ENCODE measurements at places on chromosomes 11 and 22.

DNA sequence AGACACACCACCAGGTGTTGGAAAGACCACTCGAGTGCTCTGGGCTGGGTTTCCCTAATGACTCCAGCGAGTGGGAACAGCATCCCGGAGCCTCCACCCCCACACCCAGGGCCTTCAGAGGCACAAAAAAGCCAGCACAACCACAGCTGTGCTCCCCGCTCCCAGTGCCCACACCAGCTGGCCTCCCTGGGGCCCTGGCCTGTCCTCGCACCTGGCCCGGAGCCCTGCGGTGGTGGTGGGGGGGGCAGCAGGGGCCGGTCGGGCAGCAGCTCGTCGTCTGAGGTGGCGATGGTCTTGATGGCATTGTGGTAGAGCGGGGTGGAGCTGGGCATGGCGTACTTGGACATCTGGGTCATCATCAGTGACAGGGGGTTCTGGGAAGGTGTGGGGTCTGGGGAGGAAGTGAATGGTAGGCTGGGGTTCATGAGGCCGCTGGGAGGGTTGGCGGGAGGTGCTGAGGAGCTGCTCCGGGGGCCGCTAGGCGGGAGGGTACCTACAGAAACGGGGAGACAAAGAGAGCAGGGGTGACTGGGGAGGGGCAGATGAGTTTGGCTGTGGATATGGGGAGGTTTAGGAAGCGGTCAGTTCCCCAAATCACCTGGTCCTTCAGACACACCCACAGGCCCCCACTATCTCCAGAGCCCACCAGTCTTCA, 16.1 kb downstream of the CXCR5 start:
- peaks cover 38% of the 10 kb centered on the region for H3K36me3 ChIP-seq
- DNase-seq: no peak
- no peaks in the 10 kb centered on the region for H3K4me1 ChIP-seq
- no peak overlapping the region for H3K27ac ChIP-seq
- H3K4me3 ChIP-seq: no peak overlapping the region

DNA sequence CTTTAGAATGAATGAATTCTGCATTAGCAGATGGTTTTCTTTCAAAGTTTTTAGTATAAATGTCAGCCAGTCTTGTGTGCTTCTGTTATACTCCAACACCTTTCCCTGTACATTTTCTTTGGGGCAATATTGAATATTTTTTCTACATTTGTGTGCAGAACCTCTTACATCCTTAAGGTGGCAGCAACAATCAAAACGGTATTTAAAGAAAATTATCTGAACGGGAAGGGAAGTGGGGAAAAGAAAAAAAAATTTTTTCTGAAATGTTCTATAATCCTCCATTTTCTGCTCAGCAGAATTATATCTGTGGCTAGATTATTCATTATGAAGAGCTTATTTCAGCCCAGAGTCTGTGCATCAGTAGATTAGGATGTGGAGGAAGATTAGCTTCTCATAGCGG, 347.3 kb upstream of the RAG2 start:
- no peak overlapping the region for H3K4me3 ChIP-seq
- no peaks in the 10 kb centered on the region for H3K36me3 ChIP-seq
- no peak for DNase-seq
- no peak overlapping the region for H3K27ac ChIP-seq
- H3K27me3 ChIP-seq: no peaks in the 10 kb centered on the region
- no peaks in the 10 kb centered on the region for H3K4me1 ChIP-seq

GRCh38 chr11:66556086-66556485, 9.4 kb downstream of the ACTN3 start:
- no peak for DNase-seq
- H3K27ac ChIP-seq: no peak overlapping the region
- H3K36me3 ChIP-seq: no peaks in the 10 kb centered on the region
- no peaks in the 10 kb centered on the region for H3K4me1 ChIP-seq
- H3K27me3 ChIP-seq: peaks cover 16% of the 10 kb centered on the region
- H3K4me3 ChIP-seq: no peak overlapping the region

DNA sequence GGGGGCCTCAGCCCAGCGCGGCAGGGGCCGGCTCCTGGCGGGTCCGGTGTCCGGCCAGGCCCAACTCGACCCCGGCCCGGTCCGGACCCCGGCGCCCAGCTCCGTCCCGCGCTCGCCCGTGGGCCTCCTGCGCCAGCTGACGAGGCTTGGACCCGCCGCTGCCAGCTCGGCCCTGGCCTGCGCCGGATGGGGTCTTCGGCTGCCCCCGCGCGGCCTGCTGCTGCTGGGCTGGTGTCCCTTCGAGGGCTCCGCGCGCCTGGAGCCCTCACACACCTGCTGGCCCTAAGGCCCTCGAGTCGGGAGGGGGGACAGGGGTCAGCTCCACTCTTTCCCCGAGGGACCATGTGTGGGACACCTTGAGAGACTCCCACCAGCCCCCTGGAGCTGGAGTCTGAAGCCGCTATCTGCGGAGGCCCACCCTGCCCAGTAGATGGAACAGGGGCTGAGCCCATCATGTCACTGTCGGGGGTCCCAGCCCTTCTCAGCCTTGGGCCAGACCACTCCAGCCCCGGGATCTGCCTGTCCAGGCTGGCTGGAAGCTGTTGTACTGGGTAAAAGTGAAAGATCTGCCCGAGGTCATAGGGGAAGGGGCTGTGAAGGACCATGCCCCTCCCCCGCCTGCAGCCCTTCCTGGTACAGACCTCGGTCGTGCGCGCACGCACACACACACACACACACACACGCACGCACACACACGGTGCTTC, 768 bp upstream of the CDKN1C start:
- peak overlapping the region; percentile 22 for H3K4me3 ChIP-seq
- no peaks in the 10 kb centered on the region for H3K36me3 ChIP-seq
- H3K27me3 ChIP-seq: peaks cover 3% of the 10 kb centered on the region

DNA sequence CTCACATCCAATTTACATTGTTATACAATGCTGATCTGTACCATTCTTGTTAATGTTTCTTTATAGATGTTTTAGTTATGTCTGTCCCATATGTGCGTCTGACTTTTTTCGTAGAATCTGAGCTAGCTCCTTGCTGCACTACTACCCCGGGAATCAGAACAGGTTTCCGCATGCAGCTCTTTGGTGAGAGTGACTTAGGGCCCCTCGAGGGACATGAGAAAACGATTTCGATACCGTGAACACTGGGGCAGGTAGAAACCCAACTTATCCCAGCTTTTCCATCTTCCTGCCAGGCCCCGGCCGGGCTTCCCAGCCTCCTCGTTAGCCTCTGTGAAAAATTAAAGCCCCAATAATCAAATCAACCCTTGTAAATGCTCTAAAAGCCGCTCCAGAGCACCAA, 23.4 kb upstream of the PKNOX2 start:
- no peak overlapping the region for H3K4me3 ChIP-seq
- H3K4me1 ChIP-seq: no peaks in the 10 kb centered on the region
- H3K36me3 ChIP-seq: no peaks in the 10 kb centered on the region

GRCh38 chr11:27861706-27862430, 161.6 kb upstream of the BDNF start:
- no peaks in the 10 kb centered on the region for H3K36me3 ChIP-seq
- no peak overlapping the region for H3K27ac ChIP-seq
- DNase-seq: peak; percentile 95
- peaks cover under 1% of the 10 kb centered on the region for H3K27me3 ChIP-seq
- H3K4me1 ChIP-seq: peaks cover 2% of the 10 kb centered on the region
- H3K4me3 ChIP-seq: no peak overlapping the region

DNA sequence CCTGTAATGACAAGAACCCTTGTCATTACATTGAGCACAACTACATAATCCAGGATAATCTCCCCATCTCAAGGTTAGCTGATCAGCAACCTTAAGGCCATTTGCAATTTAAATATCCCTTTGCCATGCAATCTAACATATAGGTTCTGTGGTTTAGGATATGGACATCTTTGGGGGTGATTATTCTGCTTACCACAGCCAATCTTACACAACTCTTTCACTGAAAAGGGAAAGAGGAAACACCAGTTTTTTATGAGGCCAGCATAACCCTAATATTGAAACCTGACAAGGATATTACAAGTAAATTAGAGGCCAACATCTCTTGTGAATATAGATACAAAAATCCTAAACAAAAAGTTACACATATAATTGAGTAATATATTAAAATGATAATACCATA, 78.5 kb downstream of the CYP2R1 start:
- no peak overlapping the region for H3K27ac ChIP-seq
- H3K36me3 ChIP-seq: no peaks in the 10 kb centered on the region
- H3K4me3 ChIP-seq: no peak overlapping the region
- no peaks in the 10 kb centered on the region for H3K4me1 ChIP-seq

DNA sequence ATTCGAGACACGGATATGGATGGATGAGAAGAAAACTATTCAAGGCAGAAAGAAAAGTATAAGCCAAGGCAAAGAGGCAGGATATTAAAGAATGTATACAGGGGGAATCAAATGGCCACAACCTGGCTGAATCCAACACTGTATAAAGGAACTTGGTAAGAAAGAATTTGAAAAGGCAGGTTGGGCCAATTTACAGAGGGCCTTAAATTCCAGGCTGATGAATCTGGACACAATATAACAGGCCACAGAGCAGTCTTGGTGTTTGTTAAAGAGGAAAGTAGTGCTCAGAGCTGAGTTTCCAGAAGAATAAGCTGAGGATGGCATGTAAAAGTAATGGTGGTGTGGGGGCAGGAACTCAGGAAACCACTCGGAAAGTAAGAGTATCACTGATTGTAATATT, 72.3 kb upstream of the POU2AF2 start:
- no peaks in the 10 kb centered on the region for H3K27me3 ChIP-seq
- no peak overlapping the region for H3K4me3 ChIP-seq
- H3K27ac ChIP-seq: no peak overlapping the region
- no peaks in the 10 kb centered on the region for H3K36me3 ChIP-seq

- no peak overlapping the region for H3K4me3 ChIP-seq
- no peaks in the 10 kb centered on the region for H3K27me3 ChIP-seq
- no peaks in the 10 kb centered on the region for H3K36me3 ChIP-seq
- DNase-seq: no peak
- H3K4me1 ChIP-seq: no peaks in the 10 kb centered on the region
These were observed 424.6 kb downstream of the BUD13 start for GRCh38 chr11:116348226-116348625.

DNA sequence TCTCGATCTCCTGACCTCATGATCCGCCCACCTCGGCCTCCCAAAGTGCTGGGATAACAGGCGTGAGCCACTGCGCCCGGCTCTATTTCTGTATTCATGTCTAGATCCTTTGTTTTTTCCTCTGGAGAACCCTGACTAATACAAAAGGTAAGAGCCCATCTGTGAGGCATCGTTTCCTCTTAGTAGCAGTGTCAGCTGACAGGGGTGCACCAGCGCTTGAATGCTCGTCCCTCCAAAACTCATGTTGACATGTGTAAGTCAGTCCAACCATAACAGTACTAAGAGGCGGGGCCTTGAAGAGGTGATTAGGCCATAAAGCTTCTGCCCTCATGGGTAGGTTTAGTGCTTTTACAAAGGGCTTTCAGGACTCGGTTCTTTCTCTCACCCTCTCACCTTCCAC, 470.1 kb upstream of the B3GAT1 start:
- no peak overlapping the region for H3K4me3 ChIP-seq
- H3K27ac ChIP-seq: no peak overlapping the region
- no peak for DNase-seq
- no peaks in the 10 kb centered on the region for H3K36me3 ChIP-seq
- no peaks in the 10 kb centered on the region for H3K4me1 ChIP-seq

GRCh38 chr11:96257036-96257435, 86.0 kb downstream of the MAML2 start:
- H3K4me3 ChIP-seq: no peak overlapping the region
- H3K27ac ChIP-seq: no peak overlapping the region
- H3K4me1 ChIP-seq: peaks cover 25% of the 10 kb centered on the region
- no peak for DNase-seq
- H3K27me3 ChIP-seq: no peaks in the 10 kb centered on the region
- no peaks in the 10 kb centered on the region for H3K36me3 ChIP-seq

DNA sequence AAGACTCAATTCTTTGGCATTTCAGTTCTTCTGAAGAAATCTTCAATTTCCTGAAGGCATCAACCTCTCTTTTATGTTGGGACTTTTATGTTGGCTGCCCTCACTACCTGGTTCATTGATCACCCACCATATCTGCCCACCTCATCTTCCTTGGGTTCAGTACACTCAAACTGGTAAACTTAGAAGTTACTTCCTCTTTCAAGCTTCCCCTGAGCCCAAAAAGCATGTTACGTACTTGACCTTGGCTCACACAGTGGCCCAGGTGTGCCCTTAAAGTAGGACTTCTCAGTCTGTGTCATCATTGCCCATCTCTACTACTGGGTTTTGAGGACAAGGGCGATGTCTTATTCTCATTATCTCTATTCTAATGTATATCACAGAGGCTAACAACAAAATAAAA, 86.1 kb downstream of the GRIA4 start:
- no peaks in the 10 kb centered on the region for H3K36me3 ChIP-seq
- H3K27ac ChIP-seq: no peak overlapping the region
- no peak overlapping the region for H3K4me3 ChIP-seq
- no peak for DNase-seq

- no peaks in the 10 kb centered on the region for H3K4me1 ChIP-seq
- H3K27me3 ChIP-seq: no peaks in the 10 kb centered on the region
- no peak overlapping the region for H3K27ac ChIP-seq
- H3K36me3 ChIP-seq: no peaks in the 10 kb centered on the region
- DNase-seq: no peak
These were observed 356.9 kb upstream of the LRRC4C start for GRCh38 chr11:41816396-41816795.

GRCh38 chr11:127943763-127944162, 643.6 kb downstream of the ETS1 start:
- no peaks in the 10 kb centered on the region for H3K27me3 ChIP-seq
- H3K27ac ChIP-seq: no peak overlapping the region
- peak; percentile 32 for DNase-seq
- no peak overlapping the region for H3K4me3 ChIP-seq

DNA sequence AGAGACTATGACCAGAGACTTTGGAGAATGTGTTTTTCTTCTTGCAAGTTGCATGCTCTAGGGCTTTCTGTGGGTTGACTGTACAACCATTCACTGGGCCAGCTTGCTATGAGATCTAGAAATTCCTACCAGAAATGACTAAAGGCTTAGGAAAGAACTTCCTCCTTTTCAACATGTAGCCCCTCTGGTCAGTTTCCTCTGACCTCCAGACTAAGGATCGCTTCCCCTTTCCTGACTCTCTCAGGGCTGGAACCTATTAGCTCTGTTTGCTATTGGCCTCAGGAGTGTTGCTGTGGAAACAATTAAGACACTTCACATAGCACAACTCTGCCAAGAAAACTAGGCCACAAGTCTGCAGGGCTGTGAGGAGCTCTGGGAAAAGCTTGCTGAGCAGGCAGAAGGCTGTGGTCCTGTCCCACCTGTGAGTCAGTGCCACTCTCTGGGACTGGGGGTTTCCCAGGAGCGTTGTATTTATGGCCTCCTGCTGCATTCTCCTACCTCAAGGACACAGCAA, 10.7 kb downstream of the CRY2 start:
- no peak overlapping the region for H3K4me3 ChIP-seq
- H3K4me1 ChIP-seq: peaks cover 31% of the 10 kb centered on the region
- no peaks in the 10 kb centered on the region for H3K27me3 ChIP-seq
- DNase-seq: peak; percentile 82

DNA sequence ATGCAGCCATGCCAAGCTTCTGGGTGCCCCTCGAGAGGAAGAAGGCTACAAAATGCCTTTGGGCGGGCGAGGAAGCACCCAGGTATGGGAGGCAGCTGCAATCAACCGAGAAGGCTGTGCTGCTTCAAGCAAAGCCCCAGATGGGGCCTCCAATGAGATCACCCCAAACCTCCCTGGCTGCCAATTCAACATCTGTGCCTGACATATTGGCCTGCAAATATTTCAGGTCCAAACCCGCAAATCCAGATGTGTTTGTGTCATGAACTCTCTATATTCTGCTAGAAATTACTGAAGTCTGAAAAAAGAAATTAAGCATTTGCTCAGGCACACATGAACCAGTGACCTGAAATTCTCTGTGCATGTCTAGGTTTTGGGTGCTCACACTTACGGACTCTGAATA, 78.8 kb upstream of the RCN1 start:
- H3K27ac ChIP-seq: no peak overlapping the region
- H3K36me3 ChIP-seq: no peaks in the 10 kb centered on the region
- no peak overlapping the region for H3K4me3 ChIP-seq
- peaks cover 16% of the 10 kb centered on the region for H3K27me3 ChIP-seq
- H3K4me1 ChIP-seq: no peaks in the 10 kb centered on the region

Data from fibroblast of lung (primary cell).